Stimulated activated CD4-positive, alpha-beta T cell treated with anti-CD3 and anti-CD28 coated beads, Interleukin-1b, Interleukin-23, amount 100 ng/mL, for 1 hour (primary cell): ENCODE measurements at places on chromosomes 2 and 18.

GRCh38 chr2:16561251-16561650 lies 104.4 kb downstream of the CYRIA start:
- no peak for DNase-seq

DNA sequence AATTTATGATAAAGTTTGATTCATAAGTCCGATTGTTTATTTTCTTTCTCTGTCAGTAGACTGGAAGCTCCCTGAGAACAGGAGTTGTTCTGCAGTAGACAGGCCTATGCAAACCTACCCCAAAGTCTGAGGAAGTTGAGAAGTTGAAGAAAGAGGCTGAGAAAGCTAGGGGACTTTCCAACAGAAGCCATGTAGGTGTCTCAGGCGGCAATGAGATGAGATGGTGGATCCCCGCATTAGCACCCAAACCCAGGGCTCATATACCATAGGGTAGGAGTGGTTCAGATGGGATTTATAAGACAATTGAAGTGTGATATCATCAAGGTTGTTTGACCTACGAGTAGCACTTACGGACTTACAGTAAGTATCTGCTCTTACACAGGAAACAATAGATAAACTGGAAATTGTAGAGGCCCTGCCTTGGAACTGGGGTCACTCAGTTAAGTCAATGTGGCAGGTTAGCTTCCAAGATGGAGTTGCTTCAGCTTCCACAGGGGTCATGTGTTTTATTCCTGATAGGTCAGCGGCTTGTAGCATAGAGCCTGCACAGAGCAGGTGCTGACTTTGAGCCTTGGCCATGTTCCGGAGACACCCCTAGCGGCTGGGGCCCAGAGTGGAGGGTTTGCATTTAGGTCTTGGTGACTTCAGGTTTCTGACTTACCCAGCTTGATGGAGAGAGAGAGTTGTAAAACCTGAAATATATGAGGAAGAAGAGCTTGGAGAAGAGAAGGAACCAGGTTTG lies 2.3 kb upstream of the PSD4 start:
- no peak for DNase-seq

DNA sequence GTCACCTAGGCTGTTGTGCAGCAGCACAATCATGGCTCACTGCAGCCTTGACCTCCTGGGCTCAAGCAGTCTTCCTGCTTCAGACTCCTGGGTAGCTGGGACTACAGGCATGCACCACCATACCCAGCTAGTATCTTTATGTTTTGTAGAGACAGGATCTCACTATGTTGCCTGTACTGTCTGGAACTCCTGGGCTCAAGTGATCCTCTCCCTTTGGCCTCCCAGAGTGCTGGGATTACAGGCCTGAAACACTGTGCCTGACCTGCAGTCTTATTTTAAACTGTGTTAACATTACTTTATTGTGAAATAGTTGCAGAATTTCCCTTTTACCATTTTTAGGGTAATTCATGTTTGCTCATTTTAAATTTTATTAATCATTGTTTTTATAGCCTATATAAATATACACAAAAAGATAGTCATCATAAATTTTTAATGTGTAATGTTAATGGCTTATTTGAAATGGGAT lies 24.6 kb downstream of the EML4 start:
- DNase-seq, result no peak

DNA sequence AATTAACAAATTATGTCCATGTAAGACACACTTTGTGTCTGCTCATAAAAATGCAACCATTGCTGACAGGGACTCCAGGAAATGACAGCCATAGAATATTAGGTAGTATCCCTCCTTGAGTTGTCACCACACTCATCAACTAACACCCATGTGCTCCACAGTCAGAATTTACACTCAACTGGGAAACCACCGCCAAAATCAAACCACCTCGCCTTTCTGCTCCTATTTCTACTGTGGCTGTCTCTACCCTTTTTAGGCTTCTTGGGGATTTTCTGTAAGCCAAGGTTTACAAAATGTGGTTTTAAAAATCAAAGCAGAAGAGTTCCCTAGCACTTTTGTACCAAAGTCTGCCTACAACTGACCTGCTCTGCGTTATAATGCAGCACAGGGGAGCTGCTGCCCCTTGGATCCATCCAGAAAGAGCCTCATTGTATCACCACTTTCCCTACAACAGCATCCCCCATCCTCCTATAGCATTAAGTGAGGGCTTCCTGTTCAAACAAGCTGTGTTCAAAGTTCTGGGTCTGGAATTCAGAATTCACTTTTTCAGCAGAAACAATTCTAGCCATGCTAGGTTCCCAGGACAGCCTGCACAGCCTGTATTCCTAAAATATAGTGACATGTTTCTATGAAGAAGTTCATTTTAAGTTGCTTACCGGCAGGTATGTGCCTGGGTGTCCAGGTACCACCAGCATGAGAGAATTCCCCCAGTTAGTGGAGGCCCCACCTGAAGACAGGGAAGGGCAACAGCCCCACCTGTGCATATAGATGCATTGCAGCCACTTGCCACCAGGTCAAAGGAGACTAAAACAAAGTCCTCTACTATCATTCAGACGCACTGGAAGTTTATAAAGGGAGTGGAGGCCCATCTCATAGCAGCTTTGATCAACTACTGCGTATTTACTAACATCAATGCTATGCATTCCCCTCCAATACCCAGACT lies 104.3 kb downstream of the MYO5B start:
- no peak for DNase-seq

GRCh38 chr2:175926272-175926671 lies 75.8 kb downstream of the LNPK start:
- no peak for DNase-seq

DNA sequence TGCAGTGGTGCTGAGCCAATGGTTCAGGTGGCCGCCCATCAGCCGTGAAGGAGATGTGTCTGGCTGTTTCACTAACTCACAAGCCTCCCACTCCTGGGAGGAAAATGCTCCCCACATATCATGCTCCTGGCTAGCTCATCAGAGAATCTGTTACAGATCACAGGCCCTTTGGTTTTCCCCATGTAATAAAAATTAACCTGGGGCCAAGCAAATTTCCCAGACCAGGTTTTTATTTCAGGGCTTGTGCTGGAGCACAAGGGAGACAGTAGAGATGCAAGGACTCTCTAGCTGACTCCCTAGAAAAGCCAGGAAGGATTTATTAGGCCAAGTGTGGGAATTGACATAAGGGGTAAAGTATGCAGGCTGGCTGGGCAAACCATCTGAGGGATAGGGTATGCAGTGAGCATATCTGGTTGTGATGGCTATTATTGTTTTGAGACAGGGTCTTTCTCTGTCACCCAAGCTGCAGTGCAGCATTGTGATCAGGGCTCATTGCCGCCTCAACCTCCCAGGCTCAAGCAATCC lies 40.6 kb upstream of the CCBE1 start:
- no peak for DNase-seq

- DNase-seq, result no peak
Measured at GRCh38 chr2:219430633-219431615, 3.7 kb upstream of the SPEG start.

DNA sequence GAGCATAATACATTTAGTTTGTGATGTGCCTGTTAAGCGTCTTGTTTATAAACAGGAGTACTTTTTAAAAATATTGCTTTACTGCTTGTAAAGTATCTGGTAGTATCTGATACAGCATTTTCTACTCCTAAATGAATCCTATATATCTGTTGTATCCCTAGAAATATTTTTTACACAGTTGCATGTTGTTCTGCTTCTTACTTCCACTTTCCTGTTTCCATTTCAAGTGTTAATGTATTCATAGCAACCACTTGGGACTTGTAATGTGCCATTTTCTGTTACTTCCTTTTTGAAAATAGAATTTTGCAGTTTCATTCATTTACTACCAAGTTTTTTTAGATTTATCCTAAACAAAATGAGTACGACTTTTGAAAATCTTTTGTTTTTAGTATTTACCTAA lies 24.9 kb downstream of the CCNT2 start:
- DNase-seq, result no peak

GRCh38 chr2:172108587-172108930 lies 5.9 kb upstream of the DLX2 start:
- no peak for DNase-seq

DNA sequence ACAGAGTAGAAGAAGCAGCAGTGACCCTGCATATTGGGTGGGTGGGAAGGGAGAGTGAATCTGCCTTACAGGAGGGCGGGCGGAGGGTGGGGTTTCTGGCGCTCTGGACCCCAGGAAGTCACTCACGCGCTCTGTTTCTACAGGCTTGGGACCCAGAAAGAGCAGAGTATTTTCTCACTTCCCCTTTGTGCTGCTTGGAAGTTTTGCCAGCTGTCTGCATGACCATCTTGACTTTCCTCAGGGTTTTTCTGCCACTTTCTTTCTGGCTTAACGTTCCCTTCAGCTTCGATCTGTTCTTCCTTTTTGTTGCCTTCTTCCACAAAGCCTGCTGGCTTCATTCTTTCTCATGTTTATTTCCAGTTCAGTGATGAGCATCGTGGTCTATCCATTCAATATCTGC lies 383.1 kb downstream of the GALR1 start:
- DNase-seq, result no peak

GRCh38 chr2:104250635-104251034 lies 603.3 kb upstream of the POU3F3 start:
- DNase-seq, result no peak

DNA sequence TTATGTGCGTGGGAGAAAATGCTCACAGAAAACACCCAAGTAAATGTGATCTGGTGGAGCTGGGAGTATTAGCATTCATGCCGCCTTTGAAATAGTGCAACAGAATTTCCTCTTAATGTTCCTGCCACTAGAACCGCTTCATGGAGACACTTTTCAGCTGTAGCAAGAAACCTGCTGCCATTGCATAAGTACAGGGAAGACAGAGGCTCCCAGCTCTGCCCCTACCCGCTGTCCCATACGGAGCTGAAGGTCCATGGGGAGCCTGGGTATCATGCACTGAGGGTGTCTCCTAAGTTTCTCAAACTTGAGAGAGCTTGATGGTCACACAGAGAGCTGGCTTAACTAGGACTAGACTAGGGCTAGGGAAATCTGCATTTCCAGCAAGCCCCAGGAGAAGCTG lies 49.6 kb downstream of the CRIM1 start:
- no peak for DNase-seq

DNA sequence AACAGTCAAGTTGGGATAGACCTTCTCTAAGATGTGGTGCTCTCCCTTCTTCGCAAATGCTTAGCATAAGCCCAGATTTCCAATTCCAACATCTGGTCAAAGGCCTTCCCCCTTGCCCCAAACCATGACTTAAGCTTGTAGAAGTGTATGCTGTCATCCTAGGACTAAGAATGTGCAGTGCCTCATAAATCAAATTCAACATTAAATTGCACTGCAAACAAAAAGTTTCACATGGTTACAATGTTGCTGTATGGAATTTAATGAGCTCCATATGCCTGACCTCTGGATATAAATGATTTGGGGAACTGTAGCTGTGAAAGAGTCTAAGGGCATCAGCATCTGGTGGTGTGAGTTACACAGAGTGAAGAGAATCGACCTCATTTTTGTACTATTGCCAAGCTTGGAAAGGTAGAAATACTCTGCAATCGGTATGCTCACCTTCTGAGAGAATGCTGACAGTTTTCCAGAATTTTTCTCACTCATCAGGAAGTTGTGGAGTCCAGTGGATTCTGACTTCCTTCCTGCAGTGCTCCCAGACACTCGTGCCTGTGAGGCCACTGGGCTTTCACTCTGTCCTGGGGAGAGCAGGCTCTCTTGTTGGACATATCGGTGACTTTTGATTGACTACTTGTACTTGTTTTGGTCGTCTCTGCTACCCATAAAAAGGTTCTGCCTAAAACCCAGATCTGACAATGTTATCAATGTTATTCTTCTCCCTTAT lies 40.6 kb downstream of the FASTKD2 start:
- no peak for DNase-seq

- DNase-seq, result no peak
Measured at GRCh38 chr2:17728210-17728609, 25.4 kb downstream of the SMC6 start.

DNA sequence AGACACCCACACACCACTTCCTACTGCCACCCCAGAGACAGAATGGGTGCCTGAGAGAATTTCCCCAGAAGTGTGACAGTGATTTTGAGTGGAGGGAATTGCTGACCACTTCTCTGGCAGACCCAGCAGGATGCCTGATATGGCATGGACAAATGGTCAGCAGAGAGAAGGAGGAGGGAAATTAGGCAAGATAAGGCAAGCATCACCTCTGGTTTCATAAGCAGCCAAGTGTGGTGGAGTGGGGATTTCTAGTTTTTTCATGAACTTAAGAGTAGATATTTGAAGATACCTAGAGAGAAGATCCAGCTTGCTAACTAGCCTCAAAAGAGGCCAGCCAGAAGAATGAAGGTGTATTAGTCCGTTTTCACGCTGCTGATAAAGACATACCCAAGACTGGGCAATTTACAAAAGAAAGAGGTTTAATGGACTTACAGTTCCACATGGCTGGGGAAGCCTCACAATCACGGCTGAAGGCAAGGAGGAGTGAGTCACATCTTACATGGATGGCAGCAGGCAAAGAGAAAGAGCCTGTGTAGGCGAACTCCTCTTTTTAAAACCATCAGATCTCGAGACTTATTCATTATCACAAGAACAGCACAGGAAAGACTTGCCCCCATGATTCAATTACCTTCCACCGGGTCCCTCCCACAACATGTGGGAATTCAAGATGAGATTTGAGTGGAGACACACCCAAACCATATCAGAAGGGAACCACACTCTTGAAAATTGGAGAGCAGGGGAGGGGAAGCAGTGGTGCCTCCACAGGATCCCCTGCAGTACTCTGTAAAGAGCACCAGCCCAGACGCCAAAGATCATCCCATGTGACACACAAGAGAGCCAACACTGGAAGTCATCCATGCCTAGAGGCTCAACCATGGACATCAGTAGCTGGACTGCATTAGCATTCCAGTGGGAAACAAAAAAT lies 64.2 kb downstream of the RBM43 start:
- no peak for DNase-seq

DNA sequence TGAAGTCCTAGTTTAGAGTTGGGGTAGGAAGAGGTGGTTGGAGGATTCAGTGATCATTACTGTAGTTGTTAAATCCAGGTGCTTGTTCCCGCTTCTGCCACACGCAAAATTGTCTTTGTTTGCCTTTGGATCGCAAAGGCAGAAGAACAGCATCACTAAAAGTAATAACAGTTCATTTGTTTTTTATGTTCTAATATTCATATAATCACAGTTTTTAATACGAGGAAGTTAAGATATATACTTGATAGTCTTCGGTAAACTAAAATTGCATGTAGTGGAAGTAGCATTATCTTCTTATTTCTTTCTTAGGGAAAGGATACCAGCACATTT lies 365 bp downstream of the NDUFB3 start:
- no peak for DNase-seq

DNA sequence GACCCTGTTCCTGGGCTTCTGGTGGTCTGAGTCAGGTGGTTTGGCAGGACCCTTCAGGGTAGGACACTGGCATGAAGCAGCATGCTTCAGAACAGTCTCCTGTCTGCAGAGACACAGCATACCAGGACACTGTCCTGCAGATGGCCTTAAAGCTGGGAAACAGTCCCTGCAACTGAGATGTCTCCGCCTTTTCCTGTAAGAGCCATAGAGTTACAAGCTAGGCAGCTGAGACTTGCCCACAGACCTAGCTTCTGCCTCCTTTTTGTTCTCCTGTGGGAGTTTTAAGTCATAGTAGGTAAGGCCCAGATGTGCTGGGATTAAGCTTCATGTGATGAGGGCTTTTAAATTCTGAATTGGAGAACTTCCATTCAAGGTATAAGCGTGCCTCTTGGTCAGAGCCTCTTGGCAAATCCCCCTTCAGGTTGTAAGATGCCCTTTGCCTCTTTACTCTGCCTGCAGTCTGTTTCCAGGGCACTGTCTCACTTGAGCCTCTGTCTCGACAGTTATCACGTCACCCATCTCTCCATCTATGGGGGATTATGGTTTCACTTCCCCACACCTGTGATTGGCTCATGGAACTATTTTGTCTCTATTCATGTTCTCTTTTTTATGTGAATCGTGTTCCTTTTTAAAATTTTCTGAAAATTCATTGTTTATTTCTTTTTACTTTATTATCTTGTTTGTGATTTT lies 51.8 kb downstream of the COA5 start:
- DNase-seq, result no peak

GRCh38 chr2:233976087-233976486 lies 58.9 kb downstream of the TRPM8 start:
- no peak for DNase-seq
